ENCODE measurements at places on chromosomes 16 and 17. TPM values are rescaled to one million over a fixed set of nuclear protein-coding genes. Genes with fewer than 3 reads are reported as not detected.

SULT1A3 gene
- total RNA-seq, result 163 TPM

TBC1D3E gene
- total RNA-seq, result not detected

DNA sequence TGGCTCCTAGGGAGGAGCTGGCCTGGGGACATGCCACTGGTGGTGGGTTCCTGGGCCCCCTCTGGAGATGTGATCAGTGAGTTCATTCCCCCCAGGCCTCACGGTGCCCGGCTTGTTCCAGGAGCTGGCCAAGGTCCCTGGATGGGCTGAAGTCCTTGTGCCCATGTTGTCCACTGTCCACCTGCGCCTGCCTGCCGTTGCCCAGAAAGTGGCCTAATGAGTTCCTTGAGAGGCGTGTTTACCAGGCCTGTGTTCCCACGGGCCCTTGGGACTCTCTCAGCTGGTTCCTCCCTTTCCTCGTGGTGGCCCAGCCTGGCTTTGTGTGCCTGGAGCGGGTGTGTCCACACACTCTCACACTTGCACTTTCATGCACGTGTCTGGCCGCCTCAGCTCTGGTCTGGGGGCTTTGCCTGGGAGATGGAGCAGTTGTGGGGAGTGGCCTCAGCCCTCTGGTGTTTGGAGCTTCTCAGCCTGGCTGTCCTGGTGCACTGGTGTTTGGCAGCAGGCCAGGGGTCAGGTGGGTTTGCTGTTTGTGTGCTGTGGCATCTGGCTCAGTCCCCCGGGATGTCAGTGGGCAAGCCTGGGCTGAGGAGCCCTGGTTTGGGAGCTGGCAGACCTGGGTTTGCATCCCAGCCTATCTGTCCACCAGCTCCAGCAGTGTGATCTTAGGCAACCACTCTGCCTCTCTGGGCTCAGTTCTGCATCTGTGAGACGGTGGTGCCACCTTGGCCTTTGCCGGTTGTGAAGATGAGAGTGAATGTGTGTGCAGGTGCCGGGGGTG lies 18.0 kb downstream of the ADCY7 start:
- H3K27me3 ChIP-seq, result no peaks in the 10 kb centered on the region
- H3K27ac ChIP-seq, result no peak overlapping the region

CACNA1G gene
- not detected for total RNA-seq

NPIPB5 gene
- total RNA-seq, result 699 TPM

RTN4RL1 gene
- not detected for total RNA-seq

- H3K27ac ChIP-seq, result no peak overlapping the region
- no peaks in the 10 kb centered on the region for H3K27me3 ChIP-seq
- H3K4me3 ChIP-seq, result no peak overlapping the region
- no peak for DNase-seq
- H3K36me3 ChIP-seq, result no peaks in the 10 kb centered on the region
These were observed 41.5 kb upstream of the TEKT3 start for GRCh38 chr17:15382914-15383313.

NPIPB9 gene
- total RNA-seq, result 22.2 TPM

GRCh38 chr17:17363638-17364337 lies 60.6 kb downstream of the NT5M start:
- peak; percentile 66 for DNase-seq
- H3K36me3 ChIP-seq, result no peaks in the 10 kb centered on the region
- H3K4me3 ChIP-seq, result no peak overlapping the region
- no peaks in the 10 kb centered on the region for H3K27me3 ChIP-seq

- H3K4me3 ChIP-seq, result peak overlapping the region; percentile 92
- H3K36me3 ChIP-seq, result no peaks in the 10 kb centered on the region
- H3K27ac ChIP-seq, result peak overlapping the region; percentile 98
These were observed 999 bp downstream of the CMC2 start for GRCh38 chr16:81005610-81006161.

DNA sequence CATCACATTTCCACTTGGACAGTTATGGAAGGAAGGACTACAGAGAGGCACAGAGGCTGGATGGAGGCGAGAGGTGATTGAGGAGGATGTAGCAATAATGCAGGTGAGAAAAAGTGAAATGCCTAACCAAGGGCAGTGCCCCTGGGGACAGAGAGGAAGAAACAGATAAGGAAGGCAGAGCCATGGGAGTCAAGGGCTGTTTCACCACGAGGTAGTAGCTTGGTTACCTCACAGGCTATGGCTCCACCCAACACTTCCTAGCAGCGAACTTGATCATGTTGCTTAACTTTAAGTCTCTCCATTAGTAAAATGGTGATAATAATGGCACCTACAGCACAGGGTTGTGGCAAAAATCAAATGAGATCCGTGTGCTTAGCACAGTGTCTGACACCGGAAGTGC lies 83.9 kb downstream of the YPEL2 start:
- H3K4me1 ChIP-seq, result no peaks in the 10 kb centered on the region
- no peak for DNase-seq
- no peaks in the 10 kb centered on the region for H3K36me3 ChIP-seq
- no peaks in the 10 kb centered on the region for H3K27me3 ChIP-seq
- no peak overlapping the region for H3K4me3 ChIP-seq
- no peak overlapping the region for H3K27ac ChIP-seq

- no peak for DNase-seq
- no peaks in the 10 kb centered on the region for H3K27me3 ChIP-seq
- no peak overlapping the region for H3K27ac ChIP-seq
- H3K4me3 ChIP-seq, result no peak overlapping the region
- H3K36me3 ChIP-seq, result no peaks in the 10 kb centered on the region
These were observed 5.5 kb upstream of the ERAL1 start for GRCh38 chr17:28849281-28849680.

DNA sequence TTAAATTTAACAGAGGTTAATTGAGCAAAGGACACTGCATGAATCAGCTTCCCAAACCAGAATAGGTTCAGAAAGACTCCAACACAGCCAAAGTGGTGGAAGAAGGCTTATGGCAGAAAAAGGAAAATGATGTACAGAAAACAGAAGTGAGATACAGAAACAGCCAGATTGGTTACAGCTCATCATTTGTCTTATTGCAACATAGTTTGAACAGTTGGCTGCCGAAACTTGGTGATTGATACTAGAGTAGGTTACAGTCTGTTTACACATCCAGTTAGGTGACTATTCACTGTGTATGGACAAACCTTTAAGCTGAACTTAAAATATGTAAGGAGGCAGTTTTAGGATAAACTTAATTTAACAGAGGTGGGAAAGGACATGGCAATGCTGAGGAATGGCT lies 18.3 kb downstream of the TMEM100 start:
- H3K36me3 ChIP-seq, result no peaks in the 10 kb centered on the region
- H3K27ac ChIP-seq, result no peak overlapping the region
- no peak overlapping the region for H3K4me3 ChIP-seq
- no peaks in the 10 kb centered on the region for H3K27me3 ChIP-seq
- H3K4me1 ChIP-seq, result no peaks in the 10 kb centered on the region

IL17C gene
- total RNA-seq, result not detected

- H3K4me1 ChIP-seq, result no peaks in the 10 kb centered on the region
- H3K27ac ChIP-seq, result no peak overlapping the region
These were observed 128.5 kb downstream of the MRTFB start for GRCh38 chr16:14199624-14200023.

- H3K36me3 ChIP-seq, result no peaks in the 10 kb centered on the region
- H3K4me3 ChIP-seq, result no peak overlapping the region
- peak overlapping the region; percentile 67 for H3K27ac ChIP-seq
- H3K27me3 ChIP-seq, result no peaks in the 10 kb centered on the region
These were observed 18.4 kb upstream of the MRPS23 start for GRCh38 chr17:57868007-57868909.

DNA sequence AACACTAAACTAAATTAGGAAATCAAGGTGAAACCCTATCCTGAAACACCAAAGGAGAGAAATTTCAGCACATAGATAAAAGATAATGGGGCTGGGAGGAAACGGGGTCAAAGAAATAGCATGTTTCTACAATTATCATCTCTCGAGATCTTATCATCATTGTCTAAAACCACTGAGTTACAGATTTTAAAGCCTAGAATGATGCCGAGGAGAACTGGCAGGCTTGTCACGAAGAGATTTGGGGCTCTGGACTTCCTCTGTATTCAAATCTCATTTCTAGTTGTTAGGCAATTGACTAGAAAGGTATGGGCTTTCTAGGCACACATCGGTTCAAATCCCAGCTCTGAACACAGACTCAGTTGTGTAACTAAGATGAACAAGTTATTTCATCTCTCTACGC lies 9.3 kb downstream of the PDZD9 start:
- no peak overlapping the region for H3K27ac ChIP-seq
- no peaks in the 10 kb centered on the region for H3K4me1 ChIP-seq
- no peak for DNase-seq
- H3K4me3 ChIP-seq, result no peak overlapping the region
- no peaks in the 10 kb centered on the region for H3K27me3 ChIP-seq
- H3K36me3 ChIP-seq, result no peaks in the 10 kb centered on the region

DNA sequence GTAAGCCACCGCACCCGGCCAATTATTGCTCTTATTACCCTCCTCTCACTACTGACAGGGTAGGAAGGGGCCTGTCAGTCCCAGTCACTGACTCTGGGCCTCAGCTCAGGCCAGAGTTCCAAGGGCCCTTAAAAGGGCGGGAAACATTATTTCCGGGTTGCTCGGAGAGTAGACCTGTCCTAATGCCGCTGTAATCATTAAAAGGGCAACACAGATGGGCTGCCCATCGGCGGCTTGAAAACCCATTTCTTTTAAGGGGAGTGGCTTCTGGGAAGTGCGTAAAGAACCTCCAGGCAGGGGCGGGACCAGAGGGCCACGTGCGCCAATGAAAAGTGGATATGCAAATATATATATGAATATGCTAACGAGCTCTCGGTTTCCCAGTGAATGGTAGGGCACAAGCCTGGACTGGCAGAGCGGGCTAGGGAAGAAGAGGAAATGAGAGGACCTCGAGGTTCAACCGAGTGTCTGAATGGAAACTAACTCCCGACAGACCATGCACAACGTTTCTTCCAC lies 26.6 kb downstream of the PIPOX start:
- H3K27me3 ChIP-seq, result no peaks in the 10 kb centered on the region
- no peaks in the 10 kb centered on the region for H3K4me1 ChIP-seq
- H3K36me3 ChIP-seq, result no peaks in the 10 kb centered on the region
- DNase-seq, result no peak
- no peak overlapping the region for H3K4me3 ChIP-seq

DNA sequence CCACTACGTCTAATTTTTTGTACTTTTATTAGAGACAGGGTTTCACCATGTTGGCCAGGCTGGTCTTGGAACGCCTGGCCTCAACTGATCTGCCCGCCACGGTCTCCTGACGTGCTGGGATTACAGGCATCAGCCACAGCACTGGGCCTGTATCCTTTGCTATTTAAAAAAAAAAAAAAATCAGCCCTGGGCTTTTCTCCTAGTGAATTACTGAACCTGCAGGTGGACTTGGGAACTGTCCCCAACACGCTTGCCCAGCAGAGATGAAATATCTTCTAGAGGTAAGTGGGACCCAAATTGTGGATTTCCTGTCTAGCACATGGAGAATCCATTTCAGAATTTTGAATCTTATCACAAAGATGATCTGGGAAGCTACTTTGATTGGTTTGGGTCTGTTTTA lies 14.8 kb downstream of the CNOT1 start:
- no peak for DNase-seq
- no peaks in the 10 kb centered on the region for H3K36me3 ChIP-seq
- no peak overlapping the region for H3K4me3 ChIP-seq

DNA sequence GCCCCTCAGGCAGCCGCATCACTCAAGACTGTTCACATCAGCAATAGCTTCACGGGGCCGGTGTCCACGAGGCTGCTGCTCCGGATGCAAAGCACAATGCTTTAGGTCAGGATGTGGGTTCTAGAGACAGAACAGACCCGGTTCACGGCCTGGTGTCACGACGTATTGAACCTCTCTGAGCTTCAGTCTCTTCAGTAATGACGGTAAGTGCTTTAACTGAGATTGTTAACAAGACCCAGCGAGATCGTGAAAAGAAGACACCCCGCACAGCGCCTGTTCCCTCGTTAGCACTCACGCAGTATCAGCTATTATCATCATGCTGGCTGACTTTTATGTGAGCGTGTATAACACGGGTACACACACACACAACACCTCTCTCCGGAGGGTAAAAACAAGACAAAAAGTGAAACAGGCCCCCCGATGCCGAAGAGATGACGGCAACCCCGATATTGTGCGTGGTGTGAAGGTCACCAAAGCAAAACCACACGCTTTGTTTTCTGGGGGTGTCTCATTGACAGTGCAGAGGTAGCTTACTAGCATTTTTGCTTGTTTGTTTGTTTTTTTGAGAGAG lies 21.4 kb upstream of the ABR start:
- no peaks in the 10 kb centered on the region for H3K27me3 ChIP-seq
- no peaks in the 10 kb centered on the region for H3K36me3 ChIP-seq
- peaks cover 21% of the 10 kb centered on the region for H3K4me1 ChIP-seq
- H3K27ac ChIP-seq, result peak overlapping the region; percentile 68
- no peak for DNase-seq

KRTAP4-5 gene
- not detected for total RNA-seq

HSF5 gene
- total RNA-seq, result not detected

CSF3 gene
- total RNA-seq, result not detected

- no peak overlapping the region for H3K4me3 ChIP-seq
- H3K27me3 ChIP-seq, result no peaks in the 10 kb centered on the region
- no peak for DNase-seq
These were observed 38.9 kb upstream of the C1QL1 start for GRCh38 chr17:45006927-45007461.

DNA sequence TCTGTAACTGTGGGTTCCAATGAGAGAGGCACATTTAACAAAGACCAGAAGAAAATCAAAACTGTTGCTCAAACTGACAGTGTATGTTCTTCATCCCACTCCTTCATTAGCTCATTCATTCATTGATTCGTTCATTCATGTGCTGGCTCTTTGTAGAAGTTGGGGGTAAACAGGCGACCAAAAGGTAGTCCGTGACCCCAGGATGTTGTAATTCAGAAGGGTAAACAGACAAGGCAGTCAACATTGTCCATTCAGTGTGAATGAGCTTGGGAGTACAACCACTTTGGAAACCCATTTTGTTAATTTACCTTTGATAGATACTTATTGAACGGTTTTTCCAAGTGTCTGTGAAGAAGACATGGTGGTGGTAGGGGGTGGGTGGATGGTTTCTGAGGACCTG lies 26.1 kb downstream of the CDH13 start:
- DNase-seq, result no peak
- no peaks in the 10 kb centered on the region for H3K27me3 ChIP-seq
- H3K4me1 ChIP-seq, result no peaks in the 10 kb centered on the region
- no peak overlapping the region for H3K4me3 ChIP-seq

GRCh38 chr17:74192950-74193781 lies 10.3 kb upstream of the RPL38 start:
- no peak for DNase-seq
- H3K36me3 ChIP-seq, result no peaks in the 10 kb centered on the region
- no peak overlapping the region for H3K4me3 ChIP-seq
- no peaks in the 10 kb centered on the region for H3K4me1 ChIP-seq

GRCh38 chr17:38969281-38969680 lies 2.1 kb upstream of the FBXO47 start:
- H3K27me3 ChIP-seq, result no peaks in the 10 kb centered on the region
- no peaks in the 10 kb centered on the region for H3K4me1 ChIP-seq
- H3K27ac ChIP-seq, result no peak overlapping the region

HS3ST3B1 gene
- total RNA-seq, result 5.4 TPM

NT5M gene
- total RNA-seq, result not detected

- H3K4me1 ChIP-seq, result no peaks in the 10 kb centered on the region
- DNase-seq, result no peak
- no peak overlapping the region for H3K27ac ChIP-seq
- no peaks in the 10 kb centered on the region for H3K36me3 ChIP-seq
- H3K4me3 ChIP-seq, result no peak overlapping the region
These were observed 11.1 kb downstream of the HROB start for GRCh38 chr17:44152875-44153274.

TBX2 gene
- total RNA-seq, result 2.3 TPM

GRCh38 chr17:45172541-45173286 lies 11.0 kb downstream of the HEXIM2 start:
- H3K4me1 ChIP-seq, result peaks cover 13% of the 10 kb centered on the region
- no peaks in the 10 kb centered on the region for H3K36me3 ChIP-seq
- no peaks in the 10 kb centered on the region for H3K27me3 ChIP-seq
- H3K27ac ChIP-seq, result peak overlapping the region; percentile 72
